Hepatocyte (in vitro differentiated cells): ENCODE measurements at places on chromosomes 7 and 10.

DNA sequence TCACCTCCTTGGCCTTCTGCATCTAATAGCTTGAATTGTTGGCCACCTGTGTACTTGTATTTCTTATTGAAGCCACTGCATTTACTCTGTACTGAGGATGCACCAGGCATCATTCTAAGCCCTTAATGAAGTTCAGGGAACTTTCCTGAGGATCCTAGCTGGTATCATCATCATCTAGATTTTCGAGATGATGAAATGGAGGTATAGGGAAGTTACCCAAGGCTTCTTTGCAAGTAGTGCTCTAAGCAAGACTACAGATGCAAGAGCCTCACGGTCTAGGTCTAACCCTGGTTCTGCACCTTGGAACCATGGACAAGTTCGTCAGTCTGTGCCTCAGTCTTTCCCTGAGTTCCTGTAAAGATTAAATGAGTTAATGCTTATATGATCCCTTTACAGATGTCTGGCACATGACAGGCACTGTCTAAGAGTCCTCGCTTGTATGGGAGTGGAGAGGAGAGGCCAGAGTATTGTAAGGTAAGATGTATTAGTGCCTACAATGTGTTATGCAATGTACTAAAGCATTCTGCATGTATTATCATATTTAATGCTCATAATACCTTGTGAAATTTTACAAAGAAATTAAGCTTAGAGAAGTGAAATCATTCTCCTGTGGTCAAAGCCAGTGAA, 145.1 kb downstream of the KCNMA1 start:
- no peak for DNase-seq
- no peaks in the 10 kb centered on the region for H3K27me3 ChIP-seq
- H3K4me3 ChIP-seq = no peak overlapping the region
- H3K36me3 ChIP-seq = no peaks in the 10 kb centered on the region
- no peak overlapping the region for H3K27ac ChIP-seq

- H3K4me3 ChIP-seq = no peak overlapping the region
- no peaks in the 10 kb centered on the region for H3K4me1 ChIP-seq
- H3K36me3 ChIP-seq = no peaks in the 10 kb centered on the region
- H3K27ac ChIP-seq = no peak overlapping the region
- H3K27me3 ChIP-seq = no peaks in the 10 kb centered on the region
Measured at GRCh38 chr10:22770270-22770669, 55.9 kb upstream of the PIP4K2A start.

- no peak overlapping the region for H3K27ac ChIP-seq
- no peaks in the 10 kb centered on the region for H3K4me1 ChIP-seq
- no peak for DNase-seq
- H3K36me3 ChIP-seq = no peaks in the 10 kb centered on the region
- H3K4me3 ChIP-seq = no peak overlapping the region
Measured at GRCh38 chr7:43879477-43879876, 10.2 kb upstream of the MRPS24 start.

GRCh38 chr10:47193666-47194065, 106.3 kb upstream of the GDF10 start:
- H3K27me3 ChIP-seq = no peaks in the 10 kb centered on the region
- H3K4me3 ChIP-seq = no peak overlapping the region
- no peaks in the 10 kb centered on the region for H3K36me3 ChIP-seq
- H3K27ac ChIP-seq = no peak overlapping the region
- no peaks in the 10 kb centered on the region for H3K4me1 ChIP-seq

GRCh38 chr7:149872419-149873073, 1.2 kb upstream of the ATP6V0E2 start:
- H3K36me3 ChIP-seq = no peaks in the 10 kb centered on the region
- peak overlapping the region; percentile 79 for H3K4me3 ChIP-seq
- peaks cover 4% of the 10 kb centered on the region for H3K4me1 ChIP-seq

DNA sequence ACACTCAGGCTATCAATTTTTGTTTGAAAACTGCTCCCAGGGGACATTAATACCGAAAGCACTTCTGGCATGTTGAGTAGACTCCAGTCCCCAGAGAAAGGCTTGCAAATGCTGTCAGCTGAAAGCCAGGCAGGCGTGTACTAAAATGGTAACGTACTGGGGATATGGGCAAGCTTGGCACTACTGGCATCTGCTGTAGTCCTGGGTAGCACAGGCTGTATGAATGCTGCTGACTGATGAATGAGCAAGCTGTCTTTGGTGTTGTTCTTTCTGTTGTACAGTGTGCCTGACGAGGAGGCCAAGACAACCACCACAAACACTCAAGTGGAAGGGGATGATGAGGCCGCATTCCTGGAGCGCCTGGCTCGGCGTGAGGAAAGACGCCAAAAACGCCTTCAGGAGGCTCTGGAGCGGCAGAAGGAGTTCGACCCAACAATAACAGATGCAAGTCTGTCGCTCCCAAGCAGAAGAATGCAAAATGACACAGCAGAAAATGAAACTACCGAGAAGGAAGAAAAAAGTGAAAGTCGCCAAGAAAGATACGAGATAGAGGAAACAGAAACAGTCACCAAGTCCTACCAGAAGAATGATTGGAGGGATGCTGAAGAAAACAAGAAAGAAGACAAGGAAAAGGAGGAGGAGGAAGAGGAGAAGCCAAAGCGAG, 53.5 kb upstream of the AGBL3 start:
- no peaks in the 10 kb centered on the region for H3K36me3 ChIP-seq
- DNase-seq = no peak
- H3K4me1 ChIP-seq = peaks cover 12% of the 10 kb centered on the region
- H3K27me3 ChIP-seq = no peaks in the 10 kb centered on the region
- H3K27ac ChIP-seq = no peak overlapping the region

DNA sequence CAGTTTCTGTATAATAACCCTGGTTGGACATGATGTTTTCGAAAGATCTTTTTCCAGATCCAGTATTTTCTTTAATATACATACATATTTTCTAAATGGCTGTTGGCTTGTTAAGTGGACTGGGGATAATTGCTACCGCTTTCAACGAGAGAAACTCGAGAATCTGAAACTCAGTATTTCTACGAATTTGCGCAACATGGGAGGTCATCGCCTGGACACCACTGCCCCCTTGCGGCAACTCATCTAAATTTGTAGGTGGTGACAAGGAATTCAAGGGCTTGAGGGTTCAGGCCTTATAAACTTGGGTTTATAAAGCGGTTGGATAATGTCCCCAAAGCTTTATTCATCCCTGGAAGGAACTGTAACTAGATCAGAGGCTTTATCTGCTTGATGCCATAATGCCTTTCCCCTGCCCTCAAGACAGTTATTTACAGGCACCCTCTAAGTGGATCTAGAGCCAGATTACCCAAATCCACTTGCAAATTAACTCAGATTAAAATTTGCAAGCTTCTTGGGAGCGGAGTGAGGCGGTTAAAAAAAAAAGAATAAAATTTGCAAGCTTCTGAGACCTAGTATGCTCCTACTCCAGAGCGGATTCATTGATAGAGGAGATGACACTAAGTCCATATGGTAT, 21.3 kb upstream of the KCNK18 start:
- H3K27ac ChIP-seq = no peak overlapping the region
- H3K36me3 ChIP-seq = no peaks in the 10 kb centered on the region
- peak overlapping the region; percentile 14 for H3K4me3 ChIP-seq
- H3K27me3 ChIP-seq = peaks cover 40% of the 10 kb centered on the region

DNA sequence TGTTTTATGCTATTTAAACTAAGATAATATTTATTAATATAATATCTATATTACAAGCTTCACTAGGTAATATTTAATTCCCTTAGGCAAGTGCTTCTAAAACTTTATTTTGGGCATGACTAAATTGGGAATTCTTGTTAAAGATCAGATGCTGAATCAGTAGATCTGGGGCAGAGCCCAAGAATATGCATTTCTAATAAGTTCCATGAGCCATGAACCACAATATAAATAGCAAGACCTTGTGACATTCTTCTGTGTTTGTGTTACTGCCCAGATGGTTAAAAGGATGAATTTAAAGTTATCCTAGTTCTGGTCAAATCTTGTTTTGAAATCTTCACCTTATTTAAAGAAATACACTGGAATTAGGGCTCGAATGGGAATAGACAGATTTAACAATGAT, 258.4 kb upstream of the CACNA2D1 start:
- no peak for DNase-seq
- peaks cover 8% of the 10 kb centered on the region for H3K4me1 ChIP-seq
- H3K4me3 ChIP-seq = no peak overlapping the region
- H3K27me3 ChIP-seq = no peaks in the 10 kb centered on the region
- no peak overlapping the region for H3K27ac ChIP-seq

- peak overlapping the region; percentile 95 for H3K27ac ChIP-seq
- peak; percentile 77 for DNase-seq
- no peaks in the 10 kb centered on the region for H3K27me3 ChIP-seq
Measured at GRCh38 chr10:77844713-77845445, 81.7 kb downstream of the DLG5 start.

- peaks cover 10% of the 10 kb centered on the region for H3K27me3 ChIP-seq
- no peaks in the 10 kb centered on the region for H3K36me3 ChIP-seq
- no peak overlapping the region for H3K27ac ChIP-seq
- H3K4me1 ChIP-seq = no peaks in the 10 kb centered on the region
Measured at GRCh38 chr10:120012566-120012965, 120.0 kb downstream of the SEC23IP start.

DNA sequence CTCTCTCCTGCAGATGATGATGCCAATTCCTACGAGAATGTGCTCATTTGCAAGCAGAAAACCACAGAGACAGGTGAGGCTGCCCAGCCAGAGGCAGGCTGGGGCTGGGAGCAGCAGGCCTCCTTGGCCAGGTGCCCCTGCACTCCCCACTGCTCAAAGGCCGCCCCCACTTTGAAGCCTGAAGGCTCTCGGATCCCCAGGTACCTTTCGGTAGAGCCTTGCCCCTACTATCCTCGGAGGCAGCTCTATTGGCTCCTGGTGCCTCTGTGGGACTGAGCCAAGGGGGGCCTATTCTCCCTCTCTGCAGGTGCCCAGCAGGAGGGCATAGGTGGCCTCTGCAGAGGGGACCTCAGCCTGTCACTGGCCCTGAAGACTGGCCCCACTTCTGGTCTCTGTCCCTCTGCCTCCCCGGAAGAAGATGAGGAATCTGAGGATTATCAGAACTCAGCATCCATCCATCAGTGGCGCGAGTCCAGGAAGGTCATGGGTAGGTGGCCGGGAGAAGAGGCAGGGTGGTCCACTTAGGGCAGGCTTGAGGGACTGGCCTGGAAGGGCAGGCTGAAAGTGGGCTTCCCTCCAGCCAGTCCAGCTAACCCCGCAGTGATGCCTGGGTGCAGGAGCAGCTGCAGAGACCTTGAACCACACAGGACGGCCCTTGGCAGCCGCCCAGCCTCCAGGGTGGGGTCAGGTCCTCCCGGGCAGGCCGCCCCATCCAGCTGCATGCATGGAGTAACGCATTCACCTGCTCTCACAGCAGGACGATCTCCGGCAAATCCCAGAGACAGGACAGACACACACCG, 14.1 kb downstream of the LAT2 start:
- H3K36me3 ChIP-seq = no peaks in the 10 kb centered on the region
- H3K27me3 ChIP-seq = no peaks in the 10 kb centered on the region
- H3K4me3 ChIP-seq = no peak overlapping the region
- H3K4me1 ChIP-seq = no peaks in the 10 kb centered on the region
- H3K27ac ChIP-seq = no peak overlapping the region

GRCh38 chr7:45711161-45711490, 137.0 kb downstream of the ADCY1 start:
- no peak overlapping the region for H3K27ac ChIP-seq
- no peak overlapping the region for H3K4me3 ChIP-seq
- H3K4me1 ChIP-seq = no peaks in the 10 kb centered on the region

GRCh38 chr7:141686670-141687069, 15.3 kb downstream of the DENND11 start:
- H3K27me3 ChIP-seq = no peaks in the 10 kb centered on the region
- no peak for DNase-seq
- no peak overlapping the region for H3K27ac ChIP-seq
- no peak overlapping the region for H3K4me3 ChIP-seq

GRCh38 chr10:79140085-79140793, 71.5 kb downstream of the ZMIZ1 start:
- H3K36me3 ChIP-seq = no peaks in the 10 kb centered on the region
- DNase-seq = no peak
- H3K27ac ChIP-seq = peak overlapping the region; percentile 87
- no peaks in the 10 kb centered on the region for H3K27me3 ChIP-seq
- H3K4me1 ChIP-seq = peaks cover 42% of the 10 kb centered on the region
- H3K4me3 ChIP-seq = no peak overlapping the region

DNA sequence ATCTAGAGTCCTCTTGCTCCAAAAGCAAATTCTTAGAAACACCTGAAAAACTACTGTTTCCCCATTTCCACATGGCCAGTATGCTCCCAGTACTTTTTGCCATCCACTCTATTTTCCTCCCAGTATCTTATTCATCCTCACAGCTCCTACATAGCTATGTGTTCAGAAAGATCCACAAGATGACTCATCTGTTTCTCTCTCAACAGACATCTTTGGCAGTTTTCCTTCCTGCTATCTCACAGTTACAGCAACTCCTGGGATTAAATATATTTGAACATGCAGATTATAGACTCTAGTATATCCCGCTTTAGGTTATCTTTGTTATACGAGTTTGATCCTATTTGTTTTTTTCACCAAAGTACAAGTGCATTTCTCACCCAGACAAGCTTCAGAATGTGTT, 675.6 kb upstream of the POT1 start:
- H3K27ac ChIP-seq = no peak overlapping the region
- no peaks in the 10 kb centered on the region for H3K27me3 ChIP-seq
- H3K36me3 ChIP-seq = no peaks in the 10 kb centered on the region

- H3K27me3 ChIP-seq = no peaks in the 10 kb centered on the region
- no peaks in the 10 kb centered on the region for H3K36me3 ChIP-seq
- no peak overlapping the region for H3K4me3 ChIP-seq
- no peak for DNase-seq
Measured at GRCh38 chr7:46525876-46526275, 604.8 kb upstream of the IGFBP3 start.

DNA sequence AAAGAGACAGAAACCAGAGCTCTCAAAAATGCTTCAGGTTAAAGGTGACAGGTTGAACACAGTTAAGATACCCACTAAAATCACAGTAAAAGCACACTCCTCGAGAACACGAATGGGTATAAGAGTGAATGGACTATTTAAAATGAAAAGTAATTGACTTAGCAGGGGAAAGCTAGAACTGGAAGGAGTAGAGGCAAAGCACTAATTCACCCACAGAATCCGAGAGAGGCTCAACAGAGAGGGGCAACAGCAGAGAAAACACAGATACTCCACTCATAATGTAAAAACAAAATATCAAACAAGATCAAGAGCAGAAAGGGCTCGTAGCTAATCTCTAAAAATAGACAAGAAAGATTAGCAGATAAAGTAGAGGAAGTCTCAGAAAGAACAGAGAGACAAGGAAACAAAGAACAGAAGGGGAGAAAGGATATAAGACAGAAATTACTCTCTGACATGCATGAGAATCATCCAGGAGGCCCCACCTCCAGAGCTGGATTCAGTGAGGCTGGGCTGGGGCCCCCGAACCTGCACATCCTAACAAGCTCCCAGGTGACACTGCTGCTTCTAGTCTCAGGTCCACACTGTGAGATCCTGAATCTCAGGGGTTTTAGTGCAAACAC, 117.6 kb downstream of the GALNT11 start:
- H3K4me1 ChIP-seq = no peaks in the 10 kb centered on the region
- no peak overlapping the region for H3K27ac ChIP-seq
- H3K27me3 ChIP-seq = no peaks in the 10 kb centered on the region
- H3K4me3 ChIP-seq = no peak overlapping the region
- DNase-seq = no peak
- no peaks in the 10 kb centered on the region for H3K36me3 ChIP-seq

GRCh38 chr7:102252366-102252982, 34.2 kb upstream of the SH2B2 start:
- no peaks in the 10 kb centered on the region for H3K27me3 ChIP-seq
- no peak overlapping the region for H3K4me3 ChIP-seq
- no peak for DNase-seq
- H3K27ac ChIP-seq = no peak overlapping the region
